ENCODE measurements at places on chromosomes 16 and 17. TPM values are rescaled to one million over a fixed set of nuclear protein-coding genes. Genes with fewer than 3 reads are reported as not detected.

Gene TMEM170A
- total RNA-seq = 6.8 TPM

Gene MT1G
- 13.4 TPM for total RNA-seq

Gene BRIP1
- total RNA-seq = 1.4 TPM

Gene STX4
- 25.1 TPM for total RNA-seq

Gene CDRT15
- total RNA-seq = not detected

Gene CCL3
- not detected for total RNA-seq

Gene KRTAP9-1
- total RNA-seq = not detected

Gene PDE6G
- total RNA-seq = 0.98 TPM

Gene VTN
- 3.5 TPM for total RNA-seq

Gene CCL16
- not detected for total RNA-seq

Gene MYH1
- not detected for total RNA-seq

Gene GUCY2D
- not detected for total RNA-seq

Gene UNC45B
- total RNA-seq = not detected

Gene RASD1
- 101 TPM for total RNA-seq

Gene EME1
- total RNA-seq = 0.20 TPM

Gene CDC27
- total RNA-seq = 58.1 TPM

Gene METRNL
- total RNA-seq = 19.7 TPM

Gene HOXB6
- total RNA-seq = not detected

Gene TEDC2
- 2.1 TPM for total RNA-seq

Gene ELP5
- 41.1 TPM for total RNA-seq

Gene NACA2
- total RNA-seq = not detected

Gene XAF1
- 14.4 TPM for total RNA-seq

Gene TLCD3B
- total RNA-seq = not detected

Gene G6PC3
- total RNA-seq = 55.5 TPM

Gene MLKL
- total RNA-seq = 5.2 TPM

Gene MMP28
- total RNA-seq = 0.68 TPM

Gene UMOD
- not detected for total RNA-seq

Gene ZP2
- not detected for total RNA-seq

Gene NHERF2
- 35.2 TPM for total RNA-seq

Gene MYOCD
- not detected for total RNA-seq
